ENCODE measurements at places on chromosomes 13 and 19. TPM values are rescaled to one million over a fixed set of nuclear protein-coding genes. Genes with fewer than 3 reads are reported as not detected.

Gene TMEM221
- total RNA-seq, result 0.45 TPM

Gene KLK4
- total RNA-seq, result 1.4 TPM

Gene CEACAM7
- total RNA-seq, result 0.36 TPM

Gene ANKLE1
- total RNA-seq, result 1.4 TPM

Gene USPL1
- 28.3 TPM for total RNA-seq

DNA sequence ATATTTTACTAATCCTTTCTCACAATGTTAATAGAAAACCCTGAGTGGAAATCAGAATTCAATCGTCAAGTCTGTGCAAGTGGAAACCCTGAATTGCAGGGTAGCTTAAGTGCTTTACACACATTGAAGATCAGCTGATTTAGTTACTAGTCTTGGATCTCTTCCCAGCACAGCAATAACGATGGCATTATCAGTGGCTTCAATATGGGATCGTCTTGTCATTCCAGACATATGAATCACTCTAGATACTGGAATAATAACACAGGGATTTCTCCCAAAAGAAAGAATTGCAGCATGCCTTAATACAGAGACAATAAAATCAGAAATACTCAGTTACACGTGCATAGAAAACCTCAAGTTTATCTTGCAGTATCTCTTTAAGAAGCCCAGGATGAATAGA is 12.6 kb upstream of the METTL21C start:
- DNase-seq, result no peak

- DNase-seq, result no peak
These were observed 23.0 kb upstream of the MTRF1 start for GRCh38 chr13:41286370-41286769.

GRCh38 chr13:42396501-42396900 is 124.5 kb downstream of the AKAP11 start:
- DNase-seq, result no peak

- DNase-seq, result no peak
These were observed 263.3 kb downstream of the COG6 start for GRCh38 chr13:39918620-39919236.

- DNase-seq, result peak; percentile 55
These were observed 62.9 kb upstream of the URI1 start for GRCh38 chr19:29878973-29879654.

DNA sequence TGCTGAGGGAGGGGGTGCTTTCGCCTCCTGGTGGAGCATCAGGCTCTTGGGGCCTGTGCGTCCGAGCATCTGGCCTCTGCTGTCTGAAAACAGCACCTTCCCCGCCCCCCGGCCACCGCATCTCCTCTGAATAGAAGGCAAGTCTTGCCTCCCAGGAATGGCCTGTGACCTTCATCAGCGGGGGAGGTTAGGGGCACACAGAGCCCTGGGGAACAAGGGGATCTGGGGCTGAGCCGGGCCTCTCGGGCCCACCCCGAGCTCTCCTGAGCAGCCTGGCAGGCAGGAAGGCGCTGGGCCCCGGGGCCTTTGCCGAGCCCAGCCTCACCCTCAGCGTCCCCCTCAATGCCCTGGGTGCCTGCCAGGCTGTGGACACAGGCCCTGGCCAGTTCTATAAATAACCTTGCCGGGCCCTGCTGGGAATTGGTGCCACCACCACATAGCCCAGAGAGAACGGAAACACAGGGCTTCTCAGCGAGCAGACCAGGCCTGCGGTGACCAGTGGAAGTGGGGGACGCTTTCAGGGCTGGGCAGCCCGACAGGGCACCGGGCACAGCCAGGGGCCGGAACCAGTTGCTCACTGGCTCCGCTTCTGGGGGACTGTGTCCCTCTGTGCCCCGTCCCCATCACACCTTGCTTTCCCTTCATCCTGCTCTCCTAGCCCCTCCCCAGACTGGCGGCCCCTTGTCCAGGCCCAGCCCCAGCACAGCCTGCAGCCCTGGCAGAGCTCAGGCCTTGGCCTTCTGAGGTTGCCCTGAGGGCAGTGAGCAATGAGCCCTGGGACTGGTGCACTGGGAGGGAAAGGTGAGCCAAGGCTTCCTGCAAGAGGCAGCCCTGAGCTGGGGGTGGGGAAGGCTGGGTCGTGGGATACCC is 9.5 kb downstream of the STK11 start:
- DNase-seq, result peak; percentile 68
